Diencephalon (tissue), 1 donor: ENCODE measurements at places on chromosomes 16 and 17. TPM values are rescaled to one million over a fixed set of nuclear protein-coding genes. Genes with fewer than 3 reads are reported as not detected.

MT4 gene
- total RNA-seq: not detected

GPR179 gene
- total RNA-seq: 4.6 TPM

STX1B gene
- 49.4 TPM for total RNA-seq

MMP2 gene
- 15.0 TPM for total RNA-seq
